Left kidney (tissue), 8 donors: ENCODE measurements at places on chromosomes 7 and 10.

DNA sequence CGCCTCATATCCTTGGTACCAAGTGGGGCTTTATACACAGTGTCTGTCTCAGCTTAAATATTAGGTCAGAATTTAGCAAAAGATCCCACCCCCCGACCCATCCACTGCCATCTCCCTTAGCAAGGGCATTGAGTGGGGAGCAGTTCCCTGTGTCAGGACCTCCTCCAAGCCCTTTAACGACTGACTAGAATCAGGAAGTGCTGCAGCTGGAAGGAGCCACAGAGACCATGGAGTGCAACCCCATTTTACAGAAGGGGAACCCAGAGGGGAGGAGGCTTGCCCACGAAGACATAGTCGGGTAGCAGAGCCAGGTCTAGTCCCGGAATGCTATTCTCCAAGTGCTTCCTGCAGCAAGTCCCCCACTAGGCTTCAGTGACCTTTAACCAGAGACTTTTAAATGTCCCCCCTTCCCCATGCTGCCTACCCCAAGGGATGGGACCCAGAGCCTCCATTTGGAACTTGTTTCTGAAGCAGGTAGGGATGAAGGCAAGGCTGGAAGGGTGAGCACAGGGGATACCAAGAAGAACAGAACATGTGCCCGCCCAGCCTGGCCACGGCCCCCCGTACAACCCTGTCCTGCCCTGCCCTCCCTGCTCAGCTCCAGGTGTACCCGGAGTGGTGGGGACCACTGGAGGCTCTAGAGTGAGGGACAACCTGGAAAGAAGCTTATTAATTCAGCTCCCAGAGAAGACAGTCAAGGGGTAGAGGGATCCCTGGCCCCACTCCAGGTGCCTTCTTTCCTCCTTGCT, 41.3 kb downstream of the C10orf105 start:
- no peak for DNase-seq

DNA sequence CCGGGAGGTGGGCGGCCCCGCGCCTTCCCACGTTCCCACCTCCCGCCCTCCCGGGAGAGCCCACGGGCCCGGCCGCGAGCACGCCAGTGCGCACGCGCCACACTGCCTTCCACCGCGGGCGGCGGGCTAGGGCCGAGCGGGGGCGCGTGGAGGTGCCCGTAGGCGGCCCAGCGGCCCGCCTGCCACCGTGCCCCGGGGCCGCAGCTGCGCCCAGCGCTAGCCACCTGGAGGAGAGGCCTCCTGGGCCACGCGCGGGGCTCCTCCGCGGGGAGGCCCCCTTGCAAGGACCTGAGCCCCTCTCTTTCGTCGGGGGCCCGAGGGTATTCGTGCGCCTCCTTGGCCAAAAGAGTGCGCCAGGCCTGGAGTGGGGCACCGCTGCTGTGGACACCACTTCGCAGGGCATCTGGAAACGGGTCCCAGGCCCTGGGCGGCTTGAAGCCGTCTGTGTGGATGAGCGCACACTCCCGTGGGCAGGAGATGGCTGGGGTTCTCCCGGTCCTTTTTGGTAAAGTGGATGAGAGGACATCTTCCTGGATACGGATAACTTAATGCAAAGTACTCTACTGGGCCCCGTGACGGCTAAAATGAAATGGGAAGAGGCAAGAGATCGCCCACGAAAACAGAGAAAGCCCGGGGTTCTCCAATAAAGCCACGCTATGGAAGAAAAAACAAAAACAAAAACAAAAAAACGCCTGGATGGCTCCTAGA, 9.0 kb upstream of the EBF3 start:
- DNase-seq, result no peak

- no peak for DNase-seq
Measured at GRCh38 chr7:28510026-28510369, 97.7 kb downstream of the CREB5 start.

DNA sequence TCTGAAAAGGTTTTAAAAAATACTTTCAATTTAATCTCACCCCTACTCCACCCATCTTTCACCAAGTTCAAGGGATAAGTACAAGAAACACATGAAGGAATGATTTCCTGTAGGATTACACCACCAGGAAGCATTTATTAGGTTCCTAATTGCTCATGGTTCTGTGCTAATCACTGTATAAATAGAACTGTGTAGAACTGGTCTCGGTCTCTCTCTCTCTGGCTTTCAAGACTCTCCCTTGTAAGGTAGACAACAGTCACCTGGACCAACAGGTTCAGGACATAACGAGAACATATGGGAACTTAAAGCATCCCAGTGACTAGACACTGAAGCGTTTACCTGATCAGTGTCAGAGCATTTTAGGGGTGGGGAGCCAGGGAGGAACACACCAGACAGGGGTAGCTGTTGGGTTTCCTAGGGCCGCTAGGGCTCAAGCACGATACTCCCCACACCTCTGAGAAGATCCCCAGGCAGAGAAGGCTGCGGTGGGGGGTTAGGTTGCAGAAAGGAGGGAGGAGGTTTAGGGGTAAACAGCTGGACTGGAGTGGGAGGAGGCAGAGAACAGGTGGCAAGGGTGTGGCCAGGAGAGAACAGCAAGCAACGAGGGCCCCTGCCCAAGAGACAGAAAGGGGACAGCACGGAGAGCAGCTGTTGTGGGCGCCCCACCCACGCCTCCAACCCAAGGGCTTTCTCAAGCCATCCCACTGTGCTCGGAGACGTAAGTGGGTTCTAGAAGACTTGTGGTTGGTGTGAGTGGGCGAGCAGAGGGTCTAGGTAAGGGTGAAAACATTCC, 52.5 kb upstream of the USP6NL start:
- no peak for DNase-seq

GRCh38 chr10:133388973-133389818, 4.8 kb upstream of the MTG1 start:
- DNase-seq, result no peak

DNA sequence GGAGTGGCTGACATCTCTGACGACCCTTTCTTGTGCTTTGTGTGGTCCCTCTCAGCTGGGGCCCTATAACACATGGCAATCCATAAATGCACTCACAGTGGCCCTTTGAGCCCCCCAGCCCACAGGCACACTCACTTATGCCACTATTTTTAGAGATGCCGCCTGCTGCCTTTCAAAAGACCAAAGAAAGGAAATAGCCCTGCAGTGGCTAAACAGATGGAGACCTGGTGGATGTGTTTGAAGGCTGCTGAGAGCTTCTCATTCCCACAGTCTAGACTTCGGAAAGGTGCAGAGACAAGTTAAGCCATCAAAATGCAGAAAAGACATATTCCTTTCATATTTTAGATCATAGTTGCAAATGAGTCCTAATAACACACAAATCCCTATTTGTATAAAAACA, 42.0 kb upstream of the PDZD8 start:
- no peak for DNase-seq

- peak; percentile 57 for DNase-seq
Measured at GRCh38 chr7:69429911-69430383, 168.3 kb upstream of the AUTS2 start.

GRCh38 chr7:128421384-128421783, 11.6 kb upstream of the IMPDH1 start:
- no peak for DNase-seq

- no peak for DNase-seq
Measured at GRCh38 chr7:127988751-127989150, 42.5 kb downstream of the LRRC4 start.
